ENCODE measurements at places on chromosomes 5 and 9. TPM values are rescaled to one million over a fixed set of nuclear protein-coding genes. Genes with fewer than 3 reads are reported as not detected.

HBEGF gene
- total RNA-seq = 17.6 TPM

ITGA1 gene
- total RNA-seq = 162 TPM

- DNase-seq = no peak
- H3K4me1 ChIP-seq = no peaks in the 10 kb centered on the region
- no peaks in the 10 kb centered on the region for H3K27me3 ChIP-seq
- no peak overlapping the region for H3K4me3 ChIP-seq
Observed at GRCh38 chr9:15086156-15086763, 176.0 kb upstream of the FREM1 start.

DNA sequence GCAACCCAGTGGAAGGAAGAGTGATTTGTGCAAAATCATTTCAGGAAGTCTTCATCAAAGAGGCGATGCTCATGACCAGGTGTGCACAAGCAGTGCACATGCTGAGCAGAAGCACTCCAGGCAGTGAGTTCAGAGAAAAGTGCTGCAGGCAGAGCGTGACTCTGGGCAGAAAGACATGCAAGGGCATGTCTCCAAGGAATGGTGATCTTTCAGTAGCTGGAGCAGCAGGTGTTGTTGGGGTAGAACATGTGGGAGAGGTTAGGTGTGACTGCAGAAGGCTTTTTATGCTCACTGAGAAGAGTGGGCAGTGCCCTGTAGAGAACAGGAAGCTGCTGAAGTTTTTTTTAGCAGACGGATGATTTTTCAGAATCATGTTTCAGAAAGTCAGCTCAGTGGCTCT, 545.4 kb upstream of the TLE4 start:
- H3K27me3 ChIP-seq = no peaks in the 10 kb centered on the region
- H3K27ac ChIP-seq = no peak overlapping the region
- DNase-seq = no peak

DNA sequence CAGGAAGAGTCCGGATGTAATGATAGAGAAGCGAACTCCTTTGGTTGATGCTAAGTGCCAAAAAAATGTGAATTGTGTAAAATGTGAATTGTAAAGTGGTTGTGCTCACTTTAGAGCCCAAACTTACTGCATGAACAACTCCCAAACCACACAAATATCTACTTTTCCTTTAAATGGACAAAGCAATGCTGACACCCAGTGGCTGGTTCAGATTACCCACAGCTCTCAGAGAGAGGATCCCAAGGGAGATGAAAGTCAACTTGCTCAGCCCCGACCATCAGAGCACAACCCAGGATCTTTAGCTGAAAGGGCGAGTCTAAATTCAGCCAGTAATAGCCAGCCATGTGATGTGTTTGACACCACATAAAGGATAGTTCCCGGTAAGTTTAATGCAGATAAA, 133.7 kb downstream of the NMUR2 start:
- H3K27me3 ChIP-seq = no peaks in the 10 kb centered on the region
- DNase-seq = no peak
- no peak overlapping the region for H3K4me3 ChIP-seq
- no peaks in the 10 kb centered on the region for H3K36me3 ChIP-seq
- H3K27ac ChIP-seq = no peak overlapping the region

DNA sequence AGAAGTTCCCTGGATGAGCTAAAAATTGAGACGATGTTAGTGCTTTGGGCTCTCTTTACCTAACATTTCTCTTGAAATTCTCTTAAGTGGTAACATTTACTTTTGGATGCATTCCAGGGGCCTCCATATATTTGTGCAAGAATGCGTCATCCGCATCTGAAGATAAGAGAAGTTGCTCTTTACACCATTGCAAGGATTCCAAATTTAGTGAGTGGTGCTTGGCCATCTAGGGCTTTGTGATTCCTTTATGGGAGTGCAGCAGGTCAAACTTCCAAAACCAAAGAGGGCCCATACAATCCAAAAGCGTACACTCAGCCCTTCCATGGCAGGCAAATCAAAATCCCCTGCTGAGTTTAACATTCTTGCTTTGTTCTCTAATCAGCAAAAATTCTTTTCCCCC, 102.0 kb upstream of the DMAC1 start:
- H3K4me3 ChIP-seq = no peak overlapping the region
- no peaks in the 10 kb centered on the region for H3K27me3 ChIP-seq
- H3K36me3 ChIP-seq = no peaks in the 10 kb centered on the region

- H3K4me1 ChIP-seq = no peaks in the 10 kb centered on the region
- H3K4me3 ChIP-seq = no peak overlapping the region
- peaks cover 18% of the 10 kb centered on the region for H3K27me3 ChIP-seq
- DNase-seq = peak; percentile 28
- H3K36me3 ChIP-seq = no peaks in the 10 kb centered on the region
Observed at GRCh38 chr9:136759001-136759400, 958 bp upstream of the LCN8 start.

- no peak for DNase-seq
- H3K36me3 ChIP-seq = no peaks in the 10 kb centered on the region
- no peak overlapping the region for H3K27ac ChIP-seq
- H3K27me3 ChIP-seq = no peaks in the 10 kb centered on the region
- no peaks in the 10 kb centered on the region for H3K4me1 ChIP-seq
- no peak overlapping the region for H3K4me3 ChIP-seq
Observed at GRCh38 chr5:111667128-111667736, 89.8 kb downstream of the NREP start.

DNA sequence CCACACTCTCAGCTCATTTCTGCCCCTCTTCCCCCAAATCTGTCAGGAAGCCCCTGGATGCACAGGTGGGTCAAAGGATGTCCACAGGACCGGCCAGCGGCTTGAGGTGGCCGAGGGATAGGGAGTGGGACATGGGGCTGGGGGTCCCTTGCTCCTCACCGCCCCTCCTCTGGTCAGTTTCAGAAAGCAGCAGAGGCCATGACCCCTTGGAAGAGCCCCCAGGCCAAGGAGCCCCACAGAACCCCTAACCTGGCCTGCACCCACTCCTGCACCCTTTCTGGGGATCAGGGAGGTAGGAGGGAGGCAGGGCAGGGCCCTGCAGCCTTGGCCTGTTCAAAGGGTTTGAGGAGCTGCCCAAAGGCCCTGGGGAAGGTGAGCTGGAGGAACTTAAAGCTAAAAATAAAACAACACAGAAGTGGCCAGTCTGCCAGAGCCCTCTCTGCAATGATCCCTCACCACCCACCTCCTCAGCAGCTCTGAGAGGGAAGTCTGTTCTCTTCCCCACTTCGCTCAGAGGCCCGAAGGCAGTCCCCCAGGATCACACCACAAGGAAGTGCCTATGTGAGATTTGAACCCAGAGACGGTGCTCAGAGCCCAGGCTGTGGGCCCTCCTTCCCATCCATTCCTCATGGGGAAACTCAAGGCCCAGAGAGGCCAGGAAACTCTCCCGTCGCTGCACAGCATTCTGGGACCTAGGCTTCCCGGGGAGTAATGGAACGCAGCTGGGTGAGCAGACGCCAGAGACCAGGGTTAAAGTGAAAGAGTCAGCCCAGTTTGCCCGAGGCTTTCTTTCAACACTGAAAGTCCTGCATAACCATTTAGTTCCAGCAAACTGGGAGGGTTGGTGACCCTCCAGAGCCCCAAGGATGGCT, 910 bp downstream of the ENG start:
- DNase-seq = no peak
- H3K4me3 ChIP-seq = peak overlapping the region; percentile 50
- peak overlapping the region; percentile 73 for H3K27ac ChIP-seq
- peaks cover 18% of the 10 kb centered on the region for H3K4me1 ChIP-seq

THG1L gene
- 23.5 TPM for total RNA-seq

DNA sequence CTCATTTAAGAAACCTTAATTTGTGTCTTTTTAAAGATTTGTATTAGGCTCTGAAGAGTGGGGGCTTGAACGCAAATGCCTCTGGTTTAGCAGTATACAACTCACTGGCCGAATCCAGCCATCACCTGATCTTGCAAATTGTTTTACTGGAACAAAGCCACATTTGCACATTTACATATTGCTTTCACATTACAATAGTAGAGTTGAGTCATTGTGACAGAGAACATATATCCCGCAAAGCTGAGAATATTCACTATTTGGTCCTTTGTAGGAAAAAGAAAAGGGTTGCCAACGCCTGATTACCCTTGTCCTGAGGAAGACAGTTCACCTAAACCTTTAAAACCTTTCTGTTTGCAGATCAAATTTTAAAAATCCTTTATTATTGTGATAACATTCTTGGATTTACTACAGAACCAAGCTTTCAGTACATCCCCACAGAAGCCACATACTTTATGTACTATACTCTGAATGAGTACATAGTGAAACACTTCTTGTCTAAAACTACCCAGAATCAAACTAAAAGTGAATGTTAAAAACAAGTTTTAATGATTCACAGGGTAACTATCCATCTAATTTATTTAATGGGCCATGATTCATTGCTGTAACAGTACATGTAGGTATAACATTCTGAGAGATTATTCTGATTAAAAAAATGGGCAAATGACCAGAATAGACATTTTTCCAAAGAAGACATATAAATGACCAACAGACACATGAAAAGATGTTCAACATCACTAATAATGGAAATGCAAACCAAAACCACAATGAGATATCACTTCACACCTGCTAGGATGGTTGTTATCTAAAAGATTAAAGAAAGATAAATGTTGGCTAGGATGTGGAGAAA, 161.0 kb downstream of the SLC25A46 start:
- H3K36me3 ChIP-seq = no peaks in the 10 kb centered on the region
- no peak overlapping the region for H3K4me3 ChIP-seq
- no peak for DNase-seq

TMEM267 gene
- total RNA-seq = 11.7 TPM

SLC6A7 gene
- total RNA-seq = not detected

- no peak for DNase-seq
- H3K4me3 ChIP-seq = no peak overlapping the region
Observed at GRCh38 chr9:137069508-137070091, 757 bp downstream of the SAPCD2 start.

DNA sequence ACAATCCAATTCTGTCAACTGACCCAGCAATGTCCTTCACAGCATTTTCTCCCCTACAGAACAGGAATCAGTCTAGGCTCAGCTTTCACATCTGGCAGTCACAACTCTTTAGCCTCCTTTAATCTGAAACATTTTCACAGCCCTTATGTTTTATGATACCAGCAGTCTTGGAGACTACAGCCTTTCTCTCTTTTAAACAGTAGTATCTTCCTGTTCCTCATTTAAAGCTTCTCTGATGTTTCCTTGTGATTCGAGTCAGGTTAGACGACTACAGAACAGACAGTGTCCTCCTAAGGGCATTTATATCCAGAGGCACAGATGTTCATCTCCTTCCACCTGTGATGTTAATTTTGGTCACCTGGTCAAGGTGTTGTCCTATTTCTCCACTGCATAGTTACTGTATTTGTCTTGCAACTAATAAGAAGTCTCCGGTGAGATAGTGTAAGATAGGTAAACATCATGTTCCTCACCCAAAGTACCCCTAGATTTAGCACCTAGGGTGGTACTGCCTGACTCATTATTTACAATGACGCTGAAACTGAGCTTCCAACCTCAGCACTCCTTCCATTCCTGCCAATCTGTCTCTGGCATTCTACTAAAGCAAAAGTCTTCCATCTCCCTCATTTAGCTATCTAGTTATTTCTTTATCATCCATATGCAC, 20.7 kb downstream of the TTC39B start:
- no peaks in the 10 kb centered on the region for H3K36me3 ChIP-seq
- H3K27me3 ChIP-seq = no peaks in the 10 kb centered on the region
- no peak for DNase-seq
- no peak overlapping the region for H3K4me3 ChIP-seq

- no peaks in the 10 kb centered on the region for H3K36me3 ChIP-seq
- H3K4me1 ChIP-seq = no peaks in the 10 kb centered on the region
- H3K27me3 ChIP-seq = no peaks in the 10 kb centered on the region
- no peak overlapping the region for H3K4me3 ChIP-seq
- DNase-seq = no peak
- no peak overlapping the region for H3K27ac ChIP-seq
Observed at GRCh38 chr5:141825791-141826560, 52.2 kb downstream of the PCDH1 start.

GRCh38 chr5:2266641-2267240, 384.0 kb upstream of the IRX4 start:
- H3K4me1 ChIP-seq = no peaks in the 10 kb centered on the region
- no peak overlapping the region for H3K4me3 ChIP-seq
- peaks cover 6% of the 10 kb centered on the region for H3K27me3 ChIP-seq
- H3K36me3 ChIP-seq = no peaks in the 10 kb centered on the region
- no peak overlapping the region for H3K27ac ChIP-seq
- peak; percentile 5 for DNase-seq
